ENCODE measurements at places on chromosomes 6 and 20.

- DNase-seq: no peak
Observed at GRCh38 chr6:126807876-126808275, 310.6 kb upstream of the RSPO3 start.

GRCh38 chr20:17225851-17226409 is 910 bp upstream of the PCSK2 start:
- DNase-seq: peak; percentile 34

DNA sequence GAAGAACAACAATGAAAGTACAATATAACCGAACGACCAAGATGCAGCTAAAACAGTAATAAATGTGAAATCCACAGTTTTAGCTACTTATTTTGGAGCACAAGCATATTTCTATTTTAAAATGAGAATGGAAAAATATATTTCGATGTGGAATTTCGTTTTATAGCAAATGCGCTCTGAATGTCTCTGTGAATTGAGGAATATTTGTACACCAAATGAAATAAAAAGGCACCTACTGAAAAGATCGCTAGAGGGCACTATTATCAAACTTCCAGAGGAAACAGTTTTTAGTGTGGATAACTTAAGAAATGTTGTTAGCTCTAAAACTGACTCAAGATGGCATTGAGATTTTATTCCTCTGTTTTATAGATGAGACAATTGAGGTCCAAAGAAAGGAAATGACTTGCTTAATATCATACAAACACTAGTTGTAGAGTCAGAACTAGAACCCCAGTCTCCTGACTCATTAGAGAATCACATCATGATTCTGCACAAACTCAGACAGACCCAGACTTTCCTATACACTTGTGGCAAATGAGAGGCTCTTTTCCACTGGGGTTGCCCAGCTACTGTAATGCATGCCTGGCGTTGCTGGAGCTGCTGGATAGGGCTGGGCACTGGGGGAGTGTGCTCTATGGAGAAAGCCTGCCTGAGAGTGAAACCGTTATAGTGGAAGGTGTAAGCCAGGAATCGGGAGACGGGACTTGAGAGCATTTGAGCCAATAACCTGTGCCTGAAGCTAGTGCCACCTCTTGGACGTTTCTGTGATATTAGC is 51.9 kb downstream of the GCLC start:
- peak; percentile 55 for DNase-seq

DNA sequence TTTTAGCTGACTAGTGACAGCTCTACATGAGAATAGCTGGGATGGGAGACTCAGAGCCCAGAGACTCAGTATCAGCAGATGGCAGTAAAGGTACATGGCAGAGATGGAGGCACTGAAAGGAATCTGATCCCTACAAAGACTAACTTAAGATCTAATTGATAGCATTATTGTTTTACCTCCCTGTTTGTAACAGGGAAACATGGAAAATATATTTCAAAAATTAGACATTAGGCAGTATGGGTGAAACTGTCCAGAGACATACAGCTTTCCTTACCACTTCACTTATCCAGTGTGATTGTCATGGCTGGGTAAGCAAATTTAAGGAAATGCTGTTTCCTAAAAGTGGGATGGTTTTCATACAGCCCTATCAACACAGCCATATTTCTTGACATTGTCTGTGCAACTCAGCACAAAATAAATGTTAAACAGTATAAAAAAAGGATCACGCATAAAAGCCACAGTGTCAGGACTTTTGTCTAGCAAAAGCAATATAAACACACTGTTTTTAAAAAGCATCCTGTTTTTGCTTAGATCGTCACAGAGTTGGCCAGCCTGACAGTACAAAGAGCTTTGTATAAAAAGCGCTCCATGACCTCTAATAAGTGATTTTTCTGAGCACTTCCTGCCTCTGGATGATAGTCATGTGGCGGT is 376.9 kb downstream of the PHF3 start:
- DNase-seq: peak; percentile 60

GRCh38 chr6:96725296-96725695 is 112.0 kb downstream of the GPR63 start:
- DNase-seq: no peak

DNA sequence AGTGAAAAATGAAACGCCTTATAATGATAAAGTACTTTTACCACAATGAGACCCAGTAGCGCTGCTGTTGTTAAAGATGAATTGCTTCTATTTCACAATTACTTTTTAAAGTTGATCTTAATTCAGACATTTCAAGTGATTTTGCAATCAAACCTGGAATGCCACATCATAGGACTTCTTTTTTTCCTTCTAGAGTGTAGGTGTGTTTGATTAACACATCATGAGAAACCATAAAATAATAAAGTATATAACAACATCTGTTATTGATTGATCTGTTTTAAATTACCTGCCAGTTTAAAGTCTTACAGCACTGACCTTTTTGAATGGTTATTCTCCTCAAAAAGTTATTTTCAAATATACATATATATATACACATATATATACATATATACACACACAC is 38.6 kb downstream of the HEBP2 start:
- no peak for DNase-seq

- no peak for DNase-seq
Observed at GRCh38 chr20:59866338-59866737, 67.1 kb downstream of the SYCP2 start.

- DNase-seq: peak; percentile 57
Observed at GRCh38 chr20:18004384-18005031, 35.7 kb downstream of the MGME1 start.

DNA sequence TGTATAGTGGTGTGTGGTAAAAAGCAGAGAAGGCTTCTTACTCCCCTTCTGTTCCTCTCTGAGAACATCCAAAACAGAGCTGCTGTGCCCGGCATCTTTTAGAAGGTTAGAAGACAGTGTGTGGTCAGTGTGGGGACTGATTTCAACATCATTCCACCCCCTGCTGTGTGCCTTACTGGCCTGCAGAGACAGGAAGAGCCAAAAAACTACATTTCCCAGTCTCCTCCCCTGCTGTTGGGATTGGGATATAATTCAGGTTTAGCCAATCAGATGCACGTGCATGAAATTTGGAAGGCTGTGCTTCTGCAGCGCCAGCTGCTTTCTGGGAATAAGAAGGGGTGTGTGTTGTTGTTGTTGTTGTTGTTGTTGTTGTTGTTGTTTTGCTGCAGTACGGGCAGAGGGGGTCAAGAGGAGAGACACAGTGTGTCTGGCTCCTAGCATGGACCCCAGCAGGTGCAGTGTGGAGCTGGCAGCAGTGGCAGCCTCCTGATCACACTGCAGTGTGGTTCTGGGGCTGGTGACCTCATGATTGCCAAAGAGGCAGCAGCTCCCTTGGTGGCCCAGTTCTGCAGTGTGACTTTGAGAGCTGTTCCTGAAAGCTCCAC is 74.7 kb downstream of the MRPL14 start:
- DNase-seq: no peak

DNA sequence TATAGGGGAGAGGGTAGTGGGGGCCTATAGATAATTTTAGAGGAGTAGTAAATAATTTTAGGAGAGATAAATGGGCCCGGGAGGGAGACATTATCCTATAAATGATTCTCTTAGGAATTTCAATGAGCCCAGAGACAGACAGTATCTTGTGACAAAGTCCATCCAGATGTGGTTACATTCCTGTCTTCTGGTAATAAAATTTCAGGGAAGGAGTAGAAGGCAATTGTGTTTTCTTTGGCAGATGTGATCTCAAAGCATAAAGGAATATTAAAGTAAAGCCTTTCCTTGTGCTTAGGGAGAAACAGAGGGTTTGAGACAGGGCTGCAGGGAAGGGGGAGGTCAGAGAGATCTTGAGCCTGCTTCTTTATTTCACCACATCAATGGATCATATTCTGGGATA is 979.8 kb upstream of the GJE1 start:
- no peak for DNase-seq

DNA sequence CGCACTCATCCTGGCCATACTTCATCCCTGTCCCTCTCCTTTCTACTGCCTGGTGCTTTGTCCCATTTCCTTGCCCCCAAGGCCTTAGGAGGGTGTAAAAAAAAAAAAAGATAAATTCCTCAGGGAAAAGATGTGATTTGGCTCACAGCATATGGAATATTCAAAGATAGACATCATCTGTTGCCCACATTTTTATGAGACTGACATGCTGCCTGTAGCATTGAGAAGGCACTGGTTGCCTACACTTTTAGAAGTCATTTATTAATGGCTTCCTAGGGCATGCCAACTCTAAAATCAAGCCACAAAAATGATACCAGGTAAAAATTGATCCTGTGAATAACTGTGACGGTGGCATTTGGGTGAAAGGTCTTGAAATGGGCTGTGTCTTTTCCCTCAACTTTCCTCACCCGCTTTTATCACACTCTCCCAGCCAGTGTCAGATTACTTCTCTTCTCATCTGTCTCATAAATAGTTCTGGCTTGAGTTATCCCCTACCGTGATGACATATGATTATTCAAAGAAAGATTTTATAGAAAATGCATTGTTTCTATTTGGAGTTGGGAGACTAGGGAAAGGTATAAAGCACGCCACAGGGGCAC is 139.4 kb downstream of the CARMIL1 start:
- DNase-seq: no peak
